Stimulated activated CD8-positive, alpha-beta memory T cell treated with anti-CD3 and anti-CD28 coated beads, Interleukin-2, amount 100 ng/mL, for 48 hours (primary cell): ENCODE measurements at places on chromosomes 3 and 15.

DNA sequence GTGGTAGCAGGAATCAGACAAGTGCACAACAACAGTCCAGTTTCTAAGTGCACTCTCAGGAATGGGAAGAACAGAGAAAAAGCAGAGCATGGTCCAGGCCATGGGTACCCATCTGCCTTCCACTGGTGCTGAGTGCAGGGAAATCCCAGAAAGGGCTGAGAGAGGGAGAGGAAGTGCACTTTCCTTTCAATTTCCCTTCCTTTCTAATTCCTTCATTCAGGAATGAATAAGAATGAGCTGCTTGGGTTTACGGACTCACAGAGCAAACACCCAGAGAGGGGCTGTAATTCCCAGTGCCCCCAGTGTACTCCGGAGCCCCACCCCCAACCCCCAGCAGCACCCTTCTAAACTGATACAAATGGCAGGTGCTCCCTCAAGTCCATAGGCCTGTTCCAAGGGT, 300.6 kb downstream of the FOXP1 start:
- no peak for DNase-seq

- no peak for DNase-seq
Observed at GRCh38 chr15:71538181-71538580, 272.2 kb upstream of the NR2E3 start.

DNA sequence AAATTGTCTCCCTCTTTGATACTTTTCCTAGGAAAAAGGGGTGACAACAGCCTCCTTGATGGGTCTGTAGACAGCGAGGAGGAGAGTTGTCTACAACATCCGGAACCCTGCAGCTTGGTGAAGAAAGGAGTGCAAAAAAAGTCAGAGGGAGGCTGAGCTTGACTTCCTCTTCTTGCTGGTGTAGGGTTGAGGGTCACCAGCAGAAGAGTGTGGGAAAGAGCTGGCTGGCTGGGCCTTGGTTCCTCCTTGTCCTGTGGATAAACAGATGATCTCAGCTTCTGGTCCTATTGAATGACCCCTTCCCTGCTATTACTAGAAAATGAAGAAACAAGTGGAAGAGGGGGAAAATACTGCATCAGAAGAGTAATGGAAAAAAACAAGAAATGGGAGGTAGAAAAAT, 20.4 kb downstream of the SLC7A14 start:
- no peak for DNase-seq

- DNase-seq, result no peak
Observed at GRCh38 chr3:53815651-53816050, 30.6 kb downstream of the CHDH start.

- DNase-seq, result no peak
Observed at GRCh38 chr15:35854316-35854715, 308.4 kb upstream of the DPH6 start.

GRCh38 chr15:69908590-69909420, 188.9 kb downstream of the TLE3 start:
- DNase-seq, result no peak

- DNase-seq, result no peak
Observed at GRCh38 chr3:142844339-142844977, 44.4 kb downstream of the PCOLCE2 start.

DNA sequence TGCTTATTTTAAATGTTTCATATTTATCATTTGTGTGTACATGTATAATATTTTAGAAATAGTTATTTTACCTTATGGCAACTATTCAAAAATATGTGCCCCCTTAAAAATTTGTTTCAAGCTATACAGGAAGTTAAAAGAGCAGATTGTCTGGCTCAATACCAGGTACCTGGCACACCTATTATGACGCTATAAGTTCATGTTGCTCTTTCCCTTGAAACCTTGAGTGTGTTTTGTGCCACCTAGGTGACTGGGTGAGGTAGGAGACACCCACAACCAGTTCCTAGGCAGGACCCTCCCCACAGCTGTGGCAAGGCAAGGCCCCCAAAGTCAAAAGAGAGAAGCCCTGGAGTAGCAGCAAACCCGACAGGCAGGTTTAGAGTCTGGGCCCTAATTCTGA, 20.6 kb upstream of the NEO1 start:
- DNase-seq, result no peak

- DNase-seq, result no peak
Observed at GRCh38 chr3:59246719-59247401, 197.0 kb upstream of the CFAP20DC start.
